Endothelial cell of coronary artery (primary cell): ENCODE measurements at places on chromosomes 3 and 15. TPM values are rescaled to one million over a fixed set of nuclear protein-coding genes. Genes with fewer than 3 reads are reported as not detected.

MCTP2 gene
- 0.47 and 1.3 TPM in 2 replicates for total RNA-seq

FETUB gene
- not detected in 2 replicates for total RNA-seq

FANCD2OS gene
- not detected in 2 replicates for total RNA-seq

SLC27A2 gene
- total RNA-seq = not detected in 2 replicates

GOLGA8S gene
- total RNA-seq = under 0.01 and 0.09 TPM in 2 replicates

OIP5 gene
- total RNA-seq = 3.2 and 8.3 TPM in 2 replicates

CAND2 gene
- 1.1 and 3.9 TPM in 2 replicates for total RNA-seq

PRC1 gene
- total RNA-seq = 75.2 and 182 TPM in 2 replicates

NR2E3 gene
- total RNA-seq = 0.09 and 0.18 TPM in 2 replicates

AP3B2 gene
- total RNA-seq = not detected in 2 replicates

USP50 gene
- 0.09 TPM in 1 of 2 replicates, not detected in the other for total RNA-seq

TMEM202 gene
- not detected in 2 replicates for total RNA-seq

NAALADL2 gene
- total RNA-seq = 2.9 and 3.0 TPM in 2 replicates

GRIP2 gene
- not detected in 2 replicates for total RNA-seq
